ENCODE measurements at places on chromosomes 1 and 21.

- no peak for DNase-seq
Observed at GRCh38 chr1:57966751-57967406, 543.0 kb upstream of the DAB1 start.

DNA sequence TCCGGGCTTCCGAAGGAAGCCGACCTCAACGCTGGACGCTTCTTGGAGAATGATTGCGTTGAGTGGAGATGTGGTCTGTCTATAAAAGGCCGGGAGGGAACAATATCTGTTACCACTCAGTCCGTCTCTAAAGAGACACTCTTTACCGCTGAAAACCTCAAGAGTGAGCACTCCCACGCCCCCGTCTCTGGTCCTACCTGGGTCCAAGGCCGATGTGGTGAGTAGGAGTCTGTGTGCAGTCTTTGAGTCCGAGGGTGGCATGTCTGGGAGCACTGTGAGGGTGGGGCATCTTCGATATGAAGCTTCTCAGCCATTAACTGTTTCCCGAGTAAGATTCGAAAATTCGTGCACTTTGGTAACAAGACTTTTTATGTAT lies 576 bp downstream of the ZFP69 start:
- no peak for DNase-seq

- DNase-seq = no peak
Observed at GRCh38 chr1:2074944-2075740, 24.9 kb downstream of the PRKCZ start.

DNA sequence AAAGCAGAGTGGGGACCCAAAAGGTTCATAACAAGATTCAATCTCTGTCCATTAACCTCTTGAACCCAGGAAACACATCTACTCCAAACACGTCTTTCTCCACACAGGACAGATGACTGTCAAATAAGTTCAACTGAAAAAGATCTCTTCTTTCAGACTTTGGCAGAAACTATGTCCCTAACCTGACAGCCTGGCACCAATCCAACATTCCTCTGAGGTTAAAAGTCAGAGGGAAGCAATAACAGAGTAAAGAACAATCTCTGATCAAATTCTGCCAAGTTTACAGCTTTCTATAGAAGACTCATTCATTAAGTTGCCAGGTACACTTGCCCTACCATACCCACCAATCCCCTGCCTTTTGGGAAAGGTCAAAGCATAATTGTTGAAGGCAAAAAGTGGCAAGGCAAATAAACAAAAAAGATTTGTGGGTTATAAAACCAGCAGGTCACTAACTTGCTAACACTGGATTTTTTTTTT lies 31.9 kb downstream of the OTUD7B start:
- DNase-seq = no peak

- no peak for DNase-seq
Observed at GRCh38 chr1:16975211-16975610, 5.2 kb downstream of the MFAP2 start.

All from NCI-H2081 treated with DMSO at 0.1 percent for 48 hours (cell line).